ENCODE measurements at places on chromosomes 3 and 15. TPM values are rescaled to one million over a fixed set of nuclear protein-coding genes. Genes with fewer than 3 reads are reported as not detected.

The RHCG gene
- total RNA-seq = not detected

The MINAR1 gene
- 4.7 TPM for total RNA-seq

The KLHL6 gene
- total RNA-seq = 1.6 TPM

The MOBP gene
- not detected for total RNA-seq

The CLDN16 gene
- total RNA-seq = 4.4 TPM

DNA sequence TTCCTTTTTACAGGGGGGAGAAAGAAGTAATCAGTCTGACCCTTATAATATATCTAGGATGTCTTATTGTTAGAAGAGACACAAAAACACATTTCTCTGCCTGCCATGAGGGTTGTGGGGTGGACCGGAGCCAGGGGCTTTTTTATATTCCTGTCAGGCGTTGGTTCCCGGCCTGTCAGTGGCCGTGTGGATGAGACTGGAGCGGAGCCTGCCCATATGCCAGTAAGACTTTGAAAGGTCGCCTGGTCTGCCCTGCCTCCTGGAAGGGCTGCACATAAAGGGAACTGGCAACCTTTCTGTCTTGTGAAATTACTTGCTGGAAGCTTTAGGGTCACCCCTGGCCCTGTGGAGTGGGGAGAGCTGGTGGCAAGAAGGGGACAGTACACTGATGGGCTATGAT lies 34.7 kb downstream of the MAP3K13 start:
- peaks cover 30% of the 10 kb centered on the region for H3K4me1 ChIP-seq
- H3K27me3 ChIP-seq = no peaks in the 10 kb centered on the region
- DNase-seq = no peak
- H3K4me3 ChIP-seq = no peak overlapping the region
- H3K36me3 ChIP-seq = no peaks in the 10 kb centered on the region
- no peak overlapping the region for H3K27ac ChIP-seq
